ENCODE measurements at places on chromosomes 13 and 19.
A peak's percentile ranks its signal among the peaks of the same experiment; 100 is the strongest.

- no peak for DNase-seq
Observed at GRCh38 chr19:1591421-1592023, 1.1 kb downstream of the MBD3 start.

GRCh38 chr13:77506874-77507273 lies 28.6 kb upstream of the SCEL start:
- DNase-seq = no peak

- no peak for DNase-seq
Observed at GRCh38 chr13:32594157-32594738, 8.0 kb downstream of the PDS5B start.

GRCh38 chr19:14566712-14567077 lies 5.2 kb downstream of the NDUFB7 start:
- peak; percentile 56 for DNase-seq

- peak; percentile 58 for DNase-seq
Observed at GRCh38 chr13:95505265-95505664, 47.3 kb upstream of the CLDN10 start.

DNA sequence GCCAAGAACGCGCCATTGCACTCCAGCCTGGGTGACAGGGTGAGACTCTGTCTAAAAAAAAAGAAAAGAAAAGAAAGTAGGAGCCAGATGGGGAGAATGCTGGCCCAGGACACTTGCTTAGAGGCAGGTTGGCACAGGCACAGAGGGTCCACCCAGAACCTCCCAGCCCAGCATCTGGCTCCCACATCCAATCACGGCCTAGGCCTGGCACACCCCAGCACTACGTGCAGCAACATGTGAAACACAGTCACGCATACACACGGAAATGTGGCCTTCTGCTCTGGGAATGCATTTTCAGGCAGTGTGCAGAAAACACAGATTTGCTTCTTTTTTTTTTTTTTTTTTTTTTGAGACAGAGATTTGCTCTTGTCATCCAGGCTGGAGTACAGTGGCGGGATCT lies 20.9 kb upstream of the FOSB start:
- DNase-seq = no peak

GRCh38 chr13:20492641-20493040 lies 33.0 kb downstream of the CRYL1 start:
- DNase-seq = no peak

DNA sequence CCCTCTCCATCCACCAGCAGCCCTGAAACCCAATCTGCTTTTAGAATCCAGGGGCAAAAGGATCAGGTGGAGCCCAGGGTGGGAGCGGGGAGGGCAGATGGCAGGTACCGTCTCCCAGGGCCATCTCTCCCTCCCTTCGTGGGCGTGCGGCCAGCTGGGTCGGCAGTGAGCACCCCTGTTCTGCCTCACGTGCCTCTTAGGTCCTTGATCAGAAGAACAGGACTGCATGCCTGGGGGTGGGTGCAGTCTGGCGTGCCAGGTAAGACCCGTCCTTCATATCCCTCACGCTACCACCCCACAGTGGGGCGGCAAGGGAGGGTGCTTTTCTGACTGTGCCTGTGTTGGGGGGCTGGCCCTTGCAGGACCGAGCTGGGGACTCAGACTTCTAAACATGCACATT lies 2.0 kb downstream of the SLC8A2 start:
- DNase-seq = no peak

- DNase-seq = no peak
Observed at GRCh38 chr13:46926916-46927590, 30.2 kb upstream of the HTR2A start.

DNA sequence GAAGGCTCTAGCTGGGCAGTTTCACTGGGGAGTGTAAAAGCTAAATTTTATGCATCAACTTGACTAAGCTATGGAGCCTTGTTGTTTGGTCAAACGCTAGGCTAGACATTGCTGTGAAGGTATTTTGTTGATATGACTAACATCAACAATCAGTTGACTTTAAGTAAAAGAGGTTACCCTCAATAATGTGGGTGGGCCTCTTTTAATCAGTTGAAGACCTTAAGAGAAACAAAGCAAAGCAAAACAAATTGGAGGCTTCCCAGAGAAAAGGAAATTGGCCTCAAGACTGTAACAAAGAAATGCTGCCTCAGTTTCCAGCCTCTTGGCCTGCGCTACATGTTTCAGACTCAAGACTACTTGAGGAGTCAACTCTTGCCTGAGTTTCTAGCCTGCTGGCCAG lies 50.0 kb upstream of the TSC22D1 start:
- DNase-seq = no peak

DNA sequence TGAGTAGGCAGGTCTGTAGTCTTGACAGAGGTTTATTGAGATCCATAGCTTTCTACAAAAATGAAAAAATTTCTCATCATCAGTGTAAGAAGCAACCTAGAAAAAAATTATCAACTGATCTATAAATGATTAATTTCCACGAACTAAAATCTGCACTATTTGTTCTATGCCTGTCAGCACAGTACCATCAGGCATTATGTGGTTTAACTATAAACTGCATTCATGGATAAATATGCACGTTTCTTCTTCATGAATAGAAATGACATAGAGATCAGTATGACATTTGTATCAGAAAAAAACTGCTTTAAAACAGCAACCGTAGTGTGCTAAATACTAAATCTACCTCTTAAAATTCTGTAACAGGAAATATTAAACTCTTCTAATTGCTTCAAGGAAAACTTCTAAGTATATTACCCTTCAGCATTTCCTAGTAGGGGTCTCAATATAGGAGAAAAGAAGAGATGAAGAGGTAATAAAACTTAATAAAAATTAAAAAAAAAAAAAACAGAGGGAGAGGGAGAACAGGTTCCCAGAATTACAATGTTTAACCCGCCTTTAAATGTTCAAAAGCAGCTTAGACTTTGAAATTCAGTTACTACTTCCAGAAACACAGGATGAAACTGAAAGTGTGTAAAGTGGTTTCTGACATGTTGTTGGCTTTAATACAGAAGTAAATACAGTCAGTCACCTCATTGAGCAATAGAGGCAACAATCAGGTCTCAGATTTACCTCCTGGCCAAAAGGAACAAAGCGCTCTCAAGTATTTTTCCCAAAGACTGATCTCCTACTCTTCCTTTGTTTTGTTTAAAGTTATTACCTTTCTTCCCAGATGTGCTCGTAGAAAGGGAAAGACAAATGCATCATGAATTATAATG lies 144.4 kb downstream of the DIAPH3 start:
- no peak for DNase-seq

DNA sequence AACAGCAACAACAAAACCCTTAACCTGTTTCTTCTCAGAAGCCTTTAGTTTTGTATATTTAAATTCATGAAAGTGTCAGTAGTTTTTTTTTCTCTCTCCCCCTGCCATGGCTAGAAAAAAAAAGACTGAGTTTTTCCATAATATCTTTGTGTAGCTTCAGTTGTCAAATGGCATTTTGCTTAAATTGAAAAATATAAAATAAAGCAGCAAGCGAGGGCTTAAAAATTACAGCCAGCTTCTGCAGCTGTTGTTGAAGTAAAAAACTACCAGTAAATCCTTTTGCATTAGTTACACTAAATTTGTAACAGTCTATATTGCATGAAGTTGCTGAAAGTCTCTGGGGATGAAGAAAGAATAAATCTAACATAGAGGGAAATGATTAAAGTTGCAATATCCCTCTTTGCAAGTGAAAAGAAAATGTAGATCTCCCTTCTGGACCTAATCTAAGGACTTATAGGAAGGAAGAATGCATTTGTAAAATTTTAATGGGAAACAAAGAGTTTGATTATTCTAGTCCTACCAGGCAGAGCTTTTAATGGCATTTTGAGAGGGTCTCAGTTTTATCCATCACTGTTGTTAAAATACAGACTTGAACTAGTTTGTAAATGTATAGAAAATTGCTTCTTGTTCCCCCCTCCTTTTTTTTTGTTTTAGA lies 215.7 kb downstream of the ATP8A2 start:
- no peak for DNase-seq

DNA sequence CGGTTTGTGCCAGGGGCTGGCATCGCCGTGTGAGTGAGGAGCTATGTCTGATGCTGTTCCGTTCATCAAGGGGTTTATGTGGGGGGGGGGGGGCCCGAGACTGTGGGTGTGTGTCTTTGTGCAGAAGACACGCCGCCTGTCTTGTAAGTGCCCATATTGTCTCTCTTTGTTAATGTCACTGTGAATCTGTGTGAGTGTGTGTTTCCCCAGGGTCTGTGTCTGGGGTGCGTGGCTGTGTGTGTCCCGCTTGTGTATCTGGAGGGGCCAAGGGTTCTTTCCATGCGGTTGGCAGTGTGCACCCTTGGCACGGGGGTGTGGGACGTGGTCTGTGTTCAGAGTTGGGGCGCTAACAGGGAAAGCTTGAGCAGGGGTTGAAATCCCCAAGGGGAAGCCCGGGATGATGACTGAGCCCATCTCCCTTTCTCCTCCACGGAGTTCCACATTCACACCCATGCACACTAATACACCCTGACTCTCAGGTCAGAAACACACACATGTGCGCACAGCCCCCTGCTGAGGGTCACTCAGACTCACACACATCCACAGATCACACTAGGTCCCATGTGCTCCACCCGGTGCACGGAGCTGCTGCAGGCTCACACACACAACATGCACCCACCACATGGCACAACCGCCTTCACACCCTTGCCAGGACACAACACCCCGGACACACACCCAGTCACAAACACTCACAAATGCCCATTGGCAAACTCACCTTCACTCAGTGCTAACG lies 1.8 kb downstream of the NCAN start:
- no peak for DNase-seq

GRCh38 chr19:45166723-45167252 lies 6.0 kb upstream of the NKPD1 start:
- DNase-seq = no peak

GRCh38 chr13:79445968-79446645 lies 34.8 kb upstream of the NDFIP2 start:
- no peak for DNase-seq

GRCh38 chr13:19181621-19182485 lies at the start of gene TUBA3C:
TSS of gene TUBA3C (minus strand) at chr13:19181824. CDS start at chr13:19181747, 77 bp downstream.
- DNase-seq = no peak

DNA sequence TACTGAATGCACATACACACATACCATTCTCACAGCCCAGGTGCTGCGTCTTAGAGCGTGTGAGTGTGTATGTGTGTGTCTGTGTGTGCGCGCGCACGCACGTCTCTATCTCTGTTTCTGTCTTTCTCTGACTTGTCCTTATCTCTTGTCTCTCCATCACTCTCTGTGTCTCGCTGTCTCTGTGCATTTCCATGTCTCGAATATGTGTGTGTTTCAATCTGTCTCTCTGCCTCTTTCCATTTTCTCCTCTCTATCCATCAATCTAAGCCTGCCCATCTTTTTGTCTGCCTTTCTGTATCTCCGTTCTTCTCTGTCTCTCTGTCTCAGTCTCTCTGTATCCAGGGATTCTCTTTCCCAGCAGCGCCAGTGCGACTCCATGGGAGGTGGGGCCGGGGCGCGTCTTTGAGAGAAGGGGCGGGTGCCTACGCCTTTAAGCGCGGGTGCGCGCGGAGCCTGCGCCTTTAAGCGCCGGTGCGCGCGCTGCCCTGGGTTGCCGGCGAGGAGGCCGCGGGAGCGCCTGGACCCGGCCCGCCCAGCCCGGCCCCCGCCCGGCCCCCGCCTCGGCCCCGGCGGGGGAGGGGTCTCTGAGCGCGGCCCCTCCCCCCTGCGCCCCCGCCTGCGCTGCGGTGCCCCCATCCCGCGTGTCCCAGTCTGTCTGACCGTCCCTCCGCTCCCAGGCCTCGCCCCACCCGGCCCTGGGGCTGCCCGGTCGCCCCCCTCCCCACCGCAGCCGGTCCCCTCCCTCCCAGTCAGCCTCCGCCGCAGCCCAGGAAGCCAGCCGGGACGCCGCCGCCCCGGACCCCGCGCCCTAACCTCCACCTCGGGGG lies at the start of gene LRFN3:
TSS of gene LRFN3 (plus strand) at position 464 of the 827 bp plus-strand sequence. CDS start 3,052 bp downstream, outside the sequence.
- DNase-seq = peak; percentile 76

DNA sequence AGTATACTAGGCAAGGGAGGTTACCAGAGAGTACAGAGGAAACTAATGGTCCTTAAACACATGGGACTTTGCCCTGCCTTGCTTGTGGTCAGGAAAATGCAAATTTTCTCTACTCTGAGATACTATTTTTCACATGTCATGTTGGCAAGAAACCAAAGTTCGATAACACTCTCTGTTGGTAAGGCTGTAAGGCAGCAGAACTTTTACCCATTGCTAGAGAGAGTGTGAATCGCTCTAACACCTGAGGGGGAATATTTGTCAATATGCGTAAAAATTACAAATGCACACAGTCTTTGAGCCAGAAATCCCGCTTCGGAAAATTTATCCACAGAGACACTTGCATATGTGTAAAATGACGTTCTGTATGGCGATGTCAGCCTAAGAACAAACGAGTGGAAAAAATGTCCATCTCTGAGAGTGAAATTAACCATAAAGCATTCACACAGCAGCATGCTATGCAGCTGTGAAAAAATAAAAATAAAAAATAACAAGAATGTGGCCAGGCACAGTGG lies 9.5 kb upstream of the RFX1 start:
- DNase-seq = no peak

DNA sequence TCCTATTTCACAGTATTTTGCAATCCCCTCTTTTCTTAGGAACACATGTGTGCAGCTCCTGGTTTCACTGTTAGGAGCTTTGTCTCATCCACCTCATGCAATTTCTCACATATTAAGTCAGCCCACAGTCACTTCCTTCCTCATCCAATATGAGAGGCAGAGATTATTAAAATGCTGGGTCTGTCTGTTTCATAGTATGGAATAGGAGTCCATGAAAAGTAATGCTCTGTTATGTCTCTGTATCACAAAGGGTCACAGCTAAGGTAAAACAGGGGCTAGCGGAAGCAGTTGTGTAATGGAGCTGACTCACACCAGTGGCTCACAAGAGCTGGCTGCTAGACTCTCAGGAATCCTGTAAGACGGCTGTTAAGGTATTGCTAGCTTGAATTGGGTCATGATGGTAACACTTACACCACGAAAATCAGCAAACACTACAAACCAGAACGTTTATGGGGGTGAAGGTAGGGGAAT lies 216.5 kb downstream of the EFNB2 start:
- DNase-seq = no peak

GRCh38 chr19:32810452-32810851 lies 59.1 kb downstream of the SLC7A9 start:
- DNase-seq = no peak

- DNase-seq = no peak
Observed at GRCh38 chr13:77595166-77595810, 59.8 kb downstream of the SCEL start.

GRCh38 chr13:42544246-42544926 lies 29.6 kb upstream of the TNFSF11 start:
- no peak for DNase-seq

GRCh38 chr19:48514123-48514458 lies 2.5 kb upstream of the LMTK3 start:
- no peak for DNase-seq

GRCh38 chr13:23349161-23349897 lies 84.2 kb downstream of the SACS start:
- DNase-seq = no peak

GRCh38 chr19:58154287-58154678 lies 3.7 kb upstream of the ZNF329 start:
- peak; percentile 45 for DNase-seq

GRCh38 chr13:88887045-88887662 lies 1216.0 kb downstream of the SLITRK5 start:
- DNase-seq = no peak
